ENCODE measurements at places on chromosomes 3 and 15. TPM values are rescaled to one million over a fixed set of nuclear protein-coding genes. Genes with fewer than 3 reads are reported as not detected.

SEMA6D gene
- 10.5 TPM for total RNA-seq

- no peaks in the 10 kb centered on the region for H3K27me3 ChIP-seq
- DNase-seq = no peak
- no peaks in the 10 kb centered on the region for H3K36me3 ChIP-seq
- no peaks in the 10 kb centered on the region for H3K4me1 ChIP-seq
- no peak overlapping the region for H3K27ac ChIP-seq
- no peak overlapping the region for H3K4me3 ChIP-seq
Measured at GRCh38 chr15:50747523-50747922, 18.0 kb downstream of the SPPL2A start.

OTOL1 gene
- total RNA-seq = not detected

IL17RB gene
- 46.5 TPM for total RNA-seq

- H3K27me3 ChIP-seq = no peaks in the 10 kb centered on the region
- no peaks in the 10 kb centered on the region for H3K36me3 ChIP-seq
- peak overlapping the region; percentile 92 for H3K27ac ChIP-seq
- DNase-seq = no peak
Measured at GRCh38 chr3:64209866-64210621, 15.2 kb downstream of the PRICKLE2 start.

All from breast epithelium (tissue), 4 donors.